ENCODE measurements at places on chromosomes 7 and 10. TPM values are rescaled to one million over a fixed set of nuclear protein-coding genes. Genes with fewer than 3 reads are reported as not detected.

GRCh38 chr7:108684629-108685028, 115.0 kb downstream of the DNAJB9 start:
- no peak overlapping the region for H3K27ac ChIP-seq
- H3K4me3 ChIP-seq, result no peak overlapping the region
- H3K4me1 ChIP-seq, result no peaks in the 10 kb centered on the region

- H3K27me3 ChIP-seq, result peaks cover 4% of the 10 kb centered on the region
- DNase-seq, result peak; percentile 53
- peaks cover 39% of the 10 kb centered on the region for H3K4me1 ChIP-seq
- H3K27ac ChIP-seq, result peak overlapping the region; percentile 95
- peak overlapping the region; percentile 97 for H3K4me3 ChIP-seq
Measured at GRCh38 chr10:26860102-26860442, 686 bp downstream of the ABI1 start.

DNA sequence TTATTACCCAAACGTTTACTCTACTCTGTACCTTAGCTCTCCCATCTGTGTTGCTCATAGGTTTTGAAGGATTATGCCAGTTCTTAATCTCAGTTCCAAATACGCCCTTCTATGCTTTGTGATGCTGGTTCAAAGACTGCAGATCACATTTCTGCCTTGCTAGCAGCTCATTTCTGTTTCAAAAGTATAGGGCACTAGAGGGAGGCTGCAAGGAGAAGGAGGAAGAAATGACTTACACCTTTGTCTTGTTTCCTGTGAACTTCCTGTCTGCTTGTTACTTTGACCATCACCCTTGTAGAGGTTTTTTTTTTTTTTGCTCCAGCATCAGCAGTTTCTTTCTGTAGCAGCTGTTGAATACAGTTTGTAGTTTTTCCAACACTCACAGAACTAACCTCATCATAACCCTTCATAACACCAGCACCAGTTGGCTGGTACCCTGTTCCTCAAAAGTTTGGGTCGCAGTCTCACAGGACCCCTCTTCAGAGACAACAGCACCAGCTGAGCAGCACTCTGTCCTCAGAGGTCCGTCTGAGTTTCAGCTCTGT, 16.5 kb downstream of the SLK start:
- no peaks in the 10 kb centered on the region for H3K27me3 ChIP-seq
- DNase-seq, result no peak
- H3K36me3 ChIP-seq, result no peaks in the 10 kb centered on the region
- no peak overlapping the region for H3K27ac ChIP-seq

DNA sequence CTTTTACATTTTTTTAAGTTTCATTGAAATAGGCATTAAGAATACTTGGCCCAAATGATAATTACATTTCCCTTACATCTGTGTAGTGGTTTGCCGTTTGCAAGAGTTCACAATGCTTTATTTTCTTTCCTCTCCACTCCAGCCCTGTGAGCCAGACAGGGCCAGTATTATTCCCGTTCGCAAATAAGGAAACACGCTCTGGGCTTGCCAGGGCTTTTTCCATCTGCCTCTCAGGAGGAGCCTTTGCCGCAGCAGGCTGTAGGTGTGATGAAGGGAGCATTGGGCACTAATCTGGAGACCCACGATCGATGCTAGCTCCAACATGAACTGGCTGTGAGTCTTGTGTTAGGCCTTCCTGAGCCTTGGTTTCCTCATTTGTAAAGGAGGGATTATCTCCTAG, 154.4 kb downstream of the GALNT17 start:
- H3K27ac ChIP-seq, result no peak overlapping the region
- H3K27me3 ChIP-seq, result no peaks in the 10 kb centered on the region
- no peak for DNase-seq
- no peaks in the 10 kb centered on the region for H3K36me3 ChIP-seq
- H3K4me3 ChIP-seq, result no peak overlapping the region

GRCh38 chr7:11469028-11469745, 362.8 kb downstream of the THSD7A start:
- H3K27me3 ChIP-seq, result no peaks in the 10 kb centered on the region
- no peak for DNase-seq
- H3K4me1 ChIP-seq, result no peaks in the 10 kb centered on the region

DNA sequence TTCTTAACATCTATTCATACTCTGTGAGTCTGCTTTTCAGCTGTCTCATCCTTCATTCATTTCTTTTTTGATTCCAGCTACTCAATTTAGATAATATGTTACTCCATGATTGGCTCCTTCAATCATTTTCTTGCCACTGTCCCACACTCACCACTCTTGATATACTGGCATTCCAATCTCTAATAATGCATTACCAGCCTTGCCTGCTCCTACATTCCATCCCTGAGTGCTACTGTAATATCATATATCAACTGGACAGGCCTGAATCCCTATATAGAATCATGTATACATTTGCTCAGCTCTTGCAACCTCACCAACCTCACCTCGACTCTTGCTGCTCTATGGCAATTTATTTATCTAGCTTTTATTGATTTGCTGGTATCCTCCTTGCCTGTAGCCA, 45.0 kb upstream of the SLC13A1 start:
- H3K36me3 ChIP-seq, result no peaks in the 10 kb centered on the region
- DNase-seq, result no peak
- H3K4me1 ChIP-seq, result no peaks in the 10 kb centered on the region
- no peaks in the 10 kb centered on the region for H3K27me3 ChIP-seq

TMEM184A gene
- not detected for total RNA-seq

FEZF1 gene
- total RNA-seq, result not detected

GRCh38 chr10:31687663-31688482, 240.8 kb downstream of the ARHGAP12 start:
- DNase-seq, result no peak
- no peak overlapping the region for H3K27ac ChIP-seq
- no peak overlapping the region for H3K4me3 ChIP-seq
- no peaks in the 10 kb centered on the region for H3K27me3 ChIP-seq

ATP5F1C gene
- 309 TPM for total RNA-seq

DNA sequence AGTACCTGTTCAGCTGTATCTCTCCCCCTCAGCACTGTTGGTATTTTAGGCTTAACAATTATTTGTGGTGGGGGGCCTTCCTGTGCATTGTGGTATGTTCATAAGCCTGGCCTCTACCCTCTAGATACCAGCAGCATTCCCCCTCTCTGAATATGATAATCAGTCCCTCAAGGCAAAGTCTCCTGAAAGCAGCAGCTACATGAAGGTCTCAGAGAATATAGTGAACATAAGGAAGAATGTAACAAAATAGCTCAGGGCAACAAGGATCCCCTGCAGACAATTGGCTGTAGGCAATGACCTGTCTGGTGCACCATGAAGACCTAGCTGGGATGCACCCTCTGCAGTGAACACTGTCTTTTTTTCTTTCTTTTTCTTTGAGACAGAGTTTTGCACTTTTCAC, 86.4 kb downstream of the CTBP2 start:
- H3K4me3 ChIP-seq, result no peak overlapping the region
- no peaks in the 10 kb centered on the region for H3K27me3 ChIP-seq
- no peaks in the 10 kb centered on the region for H3K4me1 ChIP-seq
- DNase-seq, result no peak
- H3K27ac ChIP-seq, result no peak overlapping the region

DNA sequence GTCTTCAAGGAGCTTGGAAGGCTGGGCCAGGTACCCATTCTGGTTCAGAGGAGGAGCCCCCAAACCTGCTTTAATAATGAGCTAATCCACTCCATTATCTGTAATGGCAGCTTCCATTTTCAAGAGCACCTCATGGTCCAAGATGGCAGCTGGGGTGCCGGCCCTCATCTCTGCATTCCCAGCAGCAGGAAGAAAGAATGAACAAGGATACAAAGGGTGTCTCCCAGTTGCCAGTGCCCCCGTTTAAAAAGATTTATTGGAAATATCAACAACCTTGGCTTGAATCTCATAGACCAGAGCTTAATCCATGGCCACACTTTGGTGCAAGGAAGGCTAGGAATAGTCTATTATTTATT, 8.5 kb downstream of the LAT2 start:
- H3K27ac ChIP-seq, result no peak overlapping the region
- DNase-seq, result no peak
- H3K4me3 ChIP-seq, result no peak overlapping the region
- H3K36me3 ChIP-seq, result no peaks in the 10 kb centered on the region
- no peaks in the 10 kb centered on the region for H3K27me3 ChIP-seq

ADAM12 gene
- 0.31 TPM for total RNA-seq

POU6F2 gene
- total RNA-seq, result not detected

C10orf53 gene
- not detected for total RNA-seq

DNA sequence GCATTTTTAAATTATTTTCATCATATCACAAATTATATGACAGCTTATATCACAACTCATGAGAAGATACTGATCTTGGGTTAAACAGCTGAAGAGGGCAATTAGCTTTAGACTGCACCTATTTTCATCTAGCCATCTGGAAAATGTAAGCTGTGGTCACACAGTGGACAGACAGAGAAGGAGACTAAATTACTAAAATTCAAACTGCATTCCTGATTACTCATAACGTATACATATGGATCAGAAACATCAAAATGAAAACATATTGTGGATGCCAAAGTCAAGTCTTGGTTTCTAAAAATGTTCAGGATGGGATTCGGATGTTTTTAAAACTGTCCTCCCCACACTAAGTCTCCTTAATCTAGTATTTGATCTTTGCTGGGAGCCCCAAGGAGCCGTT, 6.6 kb downstream of the BBIP1 start:
- no peaks in the 10 kb centered on the region for H3K36me3 ChIP-seq
- no peak overlapping the region for H3K4me3 ChIP-seq
- no peak overlapping the region for H3K27ac ChIP-seq
- no peaks in the 10 kb centered on the region for H3K4me1 ChIP-seq
- H3K27me3 ChIP-seq, result no peaks in the 10 kb centered on the region

CABCOCO1 gene
- total RNA-seq, result not detected

DNA sequence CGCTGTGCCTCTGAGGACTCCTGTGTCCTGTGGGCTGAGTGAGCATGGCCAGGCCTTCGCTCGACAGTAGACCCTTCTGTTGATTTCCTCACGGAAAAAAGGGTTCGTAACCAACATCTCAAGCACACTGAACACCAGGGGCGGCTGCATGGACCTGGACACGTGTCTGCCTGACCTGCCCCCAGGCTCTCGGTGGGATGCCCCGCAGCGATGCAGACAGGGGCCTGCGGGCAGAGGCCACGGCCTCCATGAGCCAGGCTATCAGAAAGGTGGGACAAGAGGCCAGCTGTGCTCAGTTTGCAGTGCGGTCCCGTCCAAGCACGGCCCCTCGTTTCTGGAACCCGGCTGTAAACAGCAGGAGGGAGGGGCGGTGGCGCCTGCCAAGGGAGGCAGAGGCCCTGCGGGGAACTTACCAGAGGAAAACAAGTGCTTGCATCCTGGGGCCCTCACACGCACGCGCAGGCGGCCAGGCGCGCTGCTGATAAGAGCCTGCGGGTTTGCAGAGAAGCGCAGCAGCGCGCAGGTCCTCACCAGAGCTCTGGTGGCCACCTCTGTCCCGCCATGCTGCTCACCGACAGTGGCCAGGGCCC, 10.6 kb downstream of the GPR146 start:
- peaks cover 14% of the 10 kb centered on the region for H3K4me1 ChIP-seq
- no peak for DNase-seq
- H3K27ac ChIP-seq, result no peak overlapping the region
- no peaks in the 10 kb centered on the region for H3K36me3 ChIP-seq
- H3K27me3 ChIP-seq, result no peaks in the 10 kb centered on the region

DNA sequence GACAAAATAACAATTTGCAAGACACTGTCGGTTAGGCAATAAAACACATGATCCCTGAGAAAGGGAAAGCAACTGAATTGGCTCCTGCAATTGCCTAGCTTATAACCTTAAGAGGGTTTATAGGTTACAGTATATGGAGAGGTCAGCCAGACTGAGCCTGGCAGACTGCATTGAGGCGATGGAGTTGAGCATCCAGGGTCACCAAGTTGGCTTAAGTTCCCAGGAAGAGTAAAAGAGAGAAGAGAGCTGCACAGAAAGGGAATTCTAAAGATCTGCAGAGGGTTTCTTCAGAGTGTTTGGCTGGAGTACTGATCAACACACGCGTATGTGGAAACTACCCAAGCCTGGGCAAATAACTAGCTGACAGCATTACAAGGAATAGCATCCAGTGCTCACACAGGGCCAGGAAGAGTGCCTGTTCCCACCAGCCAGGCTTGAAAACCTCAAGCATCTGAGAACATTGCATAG, 11.2 kb downstream of the ANKMY2 start:
- H3K36me3 ChIP-seq, result peaks cover 4% of the 10 kb centered on the region
- no peak for DNase-seq
- no peaks in the 10 kb centered on the region for H3K4me1 ChIP-seq
- H3K27ac ChIP-seq, result no peak overlapping the region

DNA sequence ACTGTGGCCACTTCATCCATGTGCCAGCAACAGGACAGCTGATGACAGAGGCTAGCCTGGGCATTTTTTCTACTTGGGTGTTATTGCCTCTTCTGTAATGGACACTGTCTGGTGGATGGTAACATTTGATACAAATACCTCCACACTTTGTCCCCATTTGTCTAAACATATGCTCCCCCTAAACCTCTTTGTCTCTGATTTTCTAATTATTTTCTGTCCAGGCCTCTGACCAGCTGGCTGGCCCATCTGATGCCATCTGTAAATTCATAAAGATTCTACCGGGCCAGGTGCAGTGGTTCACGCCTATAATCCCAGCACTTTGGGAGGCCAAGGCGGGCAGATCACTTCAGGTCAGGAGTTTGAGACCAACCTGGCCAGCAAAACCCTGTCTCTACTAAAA, 84.7 kb upstream of the IFRD1 start:
- no peaks in the 10 kb centered on the region for H3K36me3 ChIP-seq
- no peak overlapping the region for H3K4me3 ChIP-seq
- H3K27me3 ChIP-seq, result no peaks in the 10 kb centered on the region
- H3K27ac ChIP-seq, result no peak overlapping the region
- H3K4me1 ChIP-seq, result no peaks in the 10 kb centered on the region

NEUROD6 gene
- not detected for total RNA-seq

SDK1 gene
- total RNA-seq, result 0.04 TPM

GRCh38 chr10:120014031-120014430, 121.5 kb downstream of the SEC23IP start:
- H3K36me3 ChIP-seq, result no peaks in the 10 kb centered on the region
- H3K27ac ChIP-seq, result no peak overlapping the region
- H3K4me1 ChIP-seq, result no peaks in the 10 kb centered on the region
- peaks cover 3% of the 10 kb centered on the region for H3K27me3 ChIP-seq
- no peak overlapping the region for H3K4me3 ChIP-seq
- no peak for DNase-seq

GRCh38 chr7:1899196-1899595, 229.1 kb downstream of the ELFN1 start:
- peaks cover 4% of the 10 kb centered on the region for H3K36me3 ChIP-seq
- no peaks in the 10 kb centered on the region for H3K4me1 ChIP-seq
- H3K4me3 ChIP-seq, result no peak overlapping the region
- H3K27ac ChIP-seq, result no peak overlapping the region
- no peak for DNase-seq

- no peaks in the 10 kb centered on the region for H3K27me3 ChIP-seq
- no peak overlapping the region for H3K4me3 ChIP-seq
- DNase-seq, result no peak
- no peak overlapping the region for H3K27ac ChIP-seq
- no peaks in the 10 kb centered on the region for H3K4me1 ChIP-seq
Measured at GRCh38 chr7:30920584-30921539, 9.2 kb downstream of the AQP1 start.

DNA sequence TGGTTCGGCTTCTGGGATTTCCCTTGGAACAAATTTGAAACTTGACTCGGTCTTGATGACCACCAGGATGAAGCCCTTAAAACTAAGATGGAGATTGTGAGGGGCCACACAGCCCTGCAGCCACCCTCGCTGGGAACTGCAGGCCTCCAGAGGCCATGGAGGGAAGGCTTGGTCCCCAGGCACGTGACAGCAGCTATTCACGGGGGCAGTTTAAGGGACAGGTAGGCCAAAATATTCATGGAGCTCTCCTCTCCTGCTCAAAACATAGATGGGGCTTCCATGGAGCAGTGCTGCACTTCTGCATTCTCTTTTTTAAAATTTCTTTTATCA, 137.0 kb downstream of the ADCY1 start:
- no peaks in the 10 kb centered on the region for H3K27me3 ChIP-seq
- H3K27ac ChIP-seq, result no peak overlapping the region
- H3K4me1 ChIP-seq, result no peaks in the 10 kb centered on the region
- H3K36me3 ChIP-seq, result no peaks in the 10 kb centered on the region
- no peak for DNase-seq
